ENCODE measurements at places on chromosomes 13 and 19.

DNA sequence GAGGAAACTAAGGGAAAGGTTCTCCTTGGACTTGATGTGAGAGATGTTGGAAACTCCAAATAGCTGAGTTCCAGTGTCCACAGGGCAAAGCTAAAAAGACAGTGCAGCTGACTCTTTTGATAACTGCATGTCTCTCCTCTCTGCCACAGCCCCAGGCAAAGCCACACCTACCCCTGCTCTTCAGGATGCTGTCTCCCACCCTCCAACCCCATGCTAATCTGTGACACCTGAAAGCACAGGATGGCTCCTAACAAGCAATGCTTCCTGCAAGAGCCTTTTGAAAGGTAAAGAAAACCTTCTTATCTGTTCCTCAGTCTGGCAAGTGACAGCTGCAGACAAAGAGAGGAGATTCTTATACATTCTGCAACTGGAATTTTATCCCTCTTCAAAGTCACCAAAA is 14.5 kb downstream of the SLC46A3 start:
- DNase-seq: no peak

- no peak for DNase-seq
Measured at GRCh38 chr13:46586751-46587514, 34.0 kb downstream of the LRCH1 start.

- no peak for DNase-seq
Measured at GRCh38 chr19:6038634-6039405, 60.9 kb upstream of the RANBP3 start.

GRCh38 chr19:42086770-42087550 is 11.0 kb downstream of the ZNF574 start:
- no peak for DNase-seq

- no peak for DNase-seq
Measured at GRCh38 chr13:43085545-43085944, 62.2 kb downstream of the DNAJC15 start.

DNA sequence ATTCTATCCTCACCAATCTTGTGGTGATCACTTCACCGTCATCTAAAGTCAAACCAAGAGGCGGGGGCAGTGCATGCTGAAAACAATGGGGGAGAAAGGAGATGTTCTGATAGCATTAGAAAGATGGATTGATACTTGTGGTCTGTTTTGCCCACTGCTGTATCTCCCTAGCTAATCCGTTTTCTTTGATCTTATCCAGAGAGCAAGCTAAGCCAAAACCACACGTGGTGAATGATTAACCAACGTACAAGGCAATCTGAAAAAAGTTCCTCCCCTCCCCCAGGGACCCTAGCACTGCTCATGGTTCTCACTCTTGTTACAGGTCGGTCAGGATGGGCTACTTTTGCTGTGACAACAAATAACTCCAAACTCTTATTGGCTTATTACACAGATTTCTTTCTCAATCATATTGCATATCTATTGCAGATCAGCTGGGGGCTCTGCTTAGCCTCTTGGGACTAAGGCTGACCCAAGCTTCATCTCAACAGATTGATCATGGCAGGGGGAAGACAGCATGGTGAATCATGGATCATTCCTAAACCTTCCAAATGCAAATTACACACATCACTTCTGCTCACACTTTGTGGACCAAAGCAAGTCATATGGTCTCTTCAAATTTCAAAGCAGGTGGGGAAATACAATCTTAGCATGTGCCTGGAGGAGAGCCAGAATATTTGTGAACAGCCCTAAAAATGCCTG is 11.9 kb upstream of the C13orf42 start:
- no peak for DNase-seq

GRCh38 chr13:84121456-84121855 is 239.2 kb upstream of the SLITRK1 start:
- DNase-seq: no peak

- no peak for DNase-seq
Measured at GRCh38 chr19:40689339-40690049, 957 bp downstream of the NUMBL start.

- DNase-seq: no peak
Measured at GRCh38 chr13:33052506-33053280, 36.5 kb downstream of the KL start.

- DNase-seq: no peak
Measured at GRCh38 chr19:33437393-33437820, 63.9 kb downstream of the CEBPG start.

- DNase-seq: no peak
Measured at GRCh38 chr19:47241919-47242577, 11.0 kb upstream of the BBC3 start.

DNA sequence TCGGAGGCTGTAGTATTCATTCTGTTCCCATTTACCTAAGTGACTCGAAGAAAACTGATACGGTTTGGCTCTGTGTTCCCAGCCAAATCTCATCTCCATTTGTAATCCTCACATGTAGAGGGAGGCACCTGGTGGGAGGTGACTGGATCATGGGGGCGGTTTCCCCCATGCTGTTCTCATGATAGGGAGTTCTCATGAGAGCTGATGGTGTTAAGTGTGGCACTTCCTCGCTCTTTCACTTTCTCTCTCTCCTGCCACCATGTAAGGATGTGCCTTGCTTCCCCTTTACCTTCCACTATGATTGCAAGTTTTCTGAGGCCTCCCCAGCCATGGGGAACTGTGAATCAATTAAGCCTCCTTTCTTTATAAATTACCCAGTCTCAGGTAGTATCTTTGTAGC is 23.5 kb downstream of the SLAIN1 start:
- no peak for DNase-seq

GRCh38 chr19:51688671-51689571 is 4.2 kb upstream of the SPACA6 start:
- DNase-seq: no peak

- DNase-seq: no peak
Measured at GRCh38 chr13:51885651-51886050, 23.9 kb downstream of the CCDC70 start.

DNA sequence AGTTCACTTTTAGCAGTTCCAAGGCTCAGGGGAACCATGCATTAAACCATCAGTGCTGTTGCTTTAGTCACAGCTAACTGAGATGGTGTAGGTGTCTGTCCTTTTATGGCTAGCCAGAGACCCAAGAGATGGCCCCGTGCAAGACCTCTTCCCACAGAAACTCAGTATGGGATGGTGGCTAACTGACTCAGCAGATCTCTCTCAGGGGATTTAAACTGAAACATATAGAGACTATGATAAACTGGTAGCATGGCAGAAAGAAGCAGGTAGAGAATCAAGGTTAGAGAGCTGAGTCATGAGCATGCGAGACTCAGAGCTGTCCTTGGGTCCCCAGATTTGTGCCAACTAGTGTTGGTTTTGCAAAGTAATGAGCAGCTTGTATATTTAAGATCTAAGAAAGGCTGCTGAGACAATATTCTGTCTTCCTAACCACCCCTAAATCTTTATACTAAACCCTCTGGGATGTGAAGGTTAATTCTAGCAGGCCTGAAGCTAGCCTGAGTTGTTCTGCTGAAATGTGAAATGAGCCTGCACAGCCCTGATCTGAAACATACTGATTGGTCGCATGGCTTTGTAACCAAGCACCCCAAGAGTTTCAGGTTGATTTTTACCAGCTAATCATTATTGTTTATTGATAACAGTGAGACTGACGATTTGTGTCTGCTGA is 6.5 kb upstream of the SCEL start:
- no peak for DNase-seq

GRCh38 chr13:30193279-30194234 is 113.8 kb downstream of the KATNAL1 start:
- DNase-seq: no peak

- DNase-seq: no peak
Measured at GRCh38 chr13:111664696-111665095, 344.3 kb downstream of the TEX29 start.

GRCh38 chr13:72259528-72259927 is 392.5 kb upstream of the DACH1 start:
- no peak for DNase-seq

DNA sequence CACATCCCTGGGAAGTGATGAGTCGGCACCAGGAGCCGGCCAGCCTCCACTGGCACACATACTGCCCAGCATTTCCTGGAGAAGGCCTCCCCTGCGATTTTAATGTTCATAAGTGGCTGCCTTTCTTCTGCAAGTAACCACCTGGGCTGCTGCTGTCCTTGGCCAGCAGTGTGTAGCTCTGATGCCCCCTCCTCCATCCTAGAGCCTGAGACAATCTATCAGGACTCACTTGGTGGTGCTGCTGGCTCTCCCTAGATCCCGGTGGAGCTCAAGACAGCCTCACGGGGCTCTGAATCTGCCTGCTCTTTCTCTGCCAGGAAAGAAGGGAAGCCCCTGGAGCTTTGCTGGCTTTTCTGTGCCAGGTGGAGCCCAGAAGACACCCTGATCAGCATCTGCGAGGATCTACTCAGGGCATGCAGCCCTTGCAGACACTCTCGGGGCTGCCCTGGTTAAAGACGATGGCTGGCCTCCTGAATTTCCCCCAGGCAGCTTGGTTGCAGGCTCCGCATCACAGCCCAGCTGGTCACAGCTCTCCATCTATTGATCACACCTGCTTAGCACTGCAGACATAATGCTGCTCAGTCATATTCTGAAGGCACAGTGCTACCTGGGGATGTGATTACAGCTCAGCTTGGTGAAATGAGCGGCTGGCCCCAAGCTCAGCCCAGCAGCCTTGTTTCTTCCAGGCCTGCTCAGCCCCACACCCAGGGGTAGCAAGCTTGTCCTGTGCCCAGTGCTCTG is 122.3 kb downstream of the ZDHHC20 start:
- no peak for DNase-seq

GRCh38 chr19:43430142-43430710 is 15.5 kb downstream of the TEX101 start:
- DNase-seq: no peak

GRCh38 chr13:62387647-62388046 is 972.0 kb upstream of the PCDH20 start:
- no peak for DNase-seq

- DNase-seq: no peak
Measured at GRCh38 chr19:54660306-54660705, 2.5 kb upstream of the LILRB4 start.

DNA sequence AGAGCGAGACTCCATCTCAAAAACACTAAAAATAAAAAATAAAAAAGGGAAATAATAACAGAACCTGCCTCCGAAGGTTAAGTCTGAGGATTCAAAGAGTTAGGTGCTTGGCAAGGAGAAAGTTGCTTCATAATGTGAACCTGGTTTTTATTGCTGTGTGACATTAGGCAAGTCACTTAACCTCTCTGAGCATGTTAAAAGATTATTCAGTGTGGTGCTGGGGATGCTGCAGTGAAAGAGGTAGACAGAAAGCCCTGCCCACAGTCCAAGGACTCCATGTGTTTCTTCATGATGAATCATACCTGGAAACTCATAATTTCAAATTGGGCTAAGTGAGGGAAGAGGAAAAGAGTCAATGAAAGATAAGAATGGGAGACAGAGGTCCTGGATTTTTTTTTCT is 2.4 kb downstream of the IL27RA start:
- DNase-seq: no peak

- no peak for DNase-seq
Measured at GRCh38 chr13:74316547-74316946, 182.3 kb upstream of the KLF12 start.

DNA sequence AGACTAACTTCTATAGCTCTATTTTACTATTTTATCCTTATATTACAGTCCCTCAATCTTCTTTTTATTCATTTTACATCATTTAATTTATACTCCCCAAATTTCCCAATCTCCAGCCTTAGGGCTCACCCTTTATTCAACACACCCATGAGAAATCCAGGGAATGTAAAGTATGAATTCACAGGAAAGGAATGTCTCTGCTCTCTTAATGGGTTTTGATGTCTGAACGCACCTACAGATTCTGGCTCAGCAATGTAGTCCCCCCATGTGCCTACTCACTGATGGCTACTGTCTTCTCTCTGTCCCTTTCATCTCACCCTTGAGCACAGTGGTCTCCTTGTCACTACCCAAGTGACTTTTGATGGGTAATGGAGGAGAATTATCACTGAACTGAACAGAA is 32.8 kb downstream of the TNFSF13B start:
- no peak for DNase-seq

DNA sequence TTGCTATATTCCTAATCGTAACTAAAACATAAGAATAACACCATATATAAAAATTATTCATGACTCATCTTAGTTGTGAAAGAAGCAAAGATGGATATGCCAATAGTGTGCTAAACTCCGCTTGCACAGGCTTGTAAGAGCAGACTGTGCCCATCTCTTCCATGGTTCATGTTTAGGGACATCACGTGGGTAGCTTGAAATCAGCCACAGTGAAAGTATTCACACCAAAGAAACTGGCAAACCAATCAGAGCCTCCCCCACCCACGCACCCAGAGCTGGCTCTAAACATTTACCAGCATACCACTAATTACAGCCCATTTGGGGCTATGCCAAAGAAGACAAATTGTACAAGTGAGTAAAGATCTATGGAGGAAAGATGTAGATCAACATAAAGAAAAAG is 147.5 kb downstream of the DIAPH3 start:
- DNase-seq: no peak

DNA sequence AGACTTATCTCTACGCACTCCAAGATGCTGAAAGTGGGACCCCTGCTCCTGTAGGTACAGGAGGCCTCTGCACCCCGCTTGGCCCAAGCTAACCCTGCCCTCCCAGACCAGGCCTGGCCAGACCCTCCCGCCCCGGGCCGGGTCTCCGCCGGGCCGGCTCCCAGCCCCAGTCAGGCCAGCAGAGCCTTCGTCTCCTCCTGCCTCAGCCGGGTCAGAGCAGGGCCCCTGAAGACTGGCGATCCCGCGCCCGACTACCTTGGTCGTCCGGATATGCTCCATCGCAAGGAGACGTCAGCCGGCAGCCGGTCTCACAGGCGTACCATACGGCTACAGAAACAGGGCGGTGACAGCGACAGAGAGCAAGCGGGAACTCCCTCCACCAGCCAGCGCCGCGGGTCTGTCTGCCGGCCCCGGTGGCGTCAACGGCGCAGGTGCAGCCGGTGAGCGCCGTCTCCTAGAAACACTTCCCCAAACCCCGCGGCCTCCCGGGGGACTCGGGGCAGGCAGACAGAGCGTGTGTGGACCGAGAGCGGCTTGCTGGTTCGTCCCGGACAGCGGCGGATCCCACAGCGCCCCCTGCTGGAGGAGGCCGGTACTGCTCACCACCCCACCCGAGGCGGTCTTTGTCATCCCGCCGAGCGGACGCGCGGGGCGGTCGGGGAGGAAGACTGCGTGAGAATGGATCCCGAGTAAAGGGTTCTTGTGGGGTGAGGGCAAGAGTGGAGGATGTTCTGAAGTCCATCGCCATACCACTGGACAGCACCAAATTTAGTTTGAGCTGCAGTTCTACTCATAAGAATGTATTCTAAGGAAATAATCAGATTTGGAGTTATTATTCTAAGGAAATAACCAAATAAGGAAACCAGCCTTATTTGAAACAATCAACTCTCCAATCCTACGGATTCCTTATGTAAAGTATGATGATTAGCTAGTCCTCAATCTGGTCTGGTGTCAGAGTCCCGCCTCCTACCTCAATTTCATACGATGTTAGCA is at the start of gene MTMR6:
Gene MTMR6 (minus strand): TSS at position 520 of the 993 bp plus-strand sequence. CDS start 241 bp downstream, at position 279.
- DNase-seq: peak; percentile 73

- no peak for DNase-seq
Measured at GRCh38 chr19:47545061-47545948, 27.6 kb downstream of the ZNF541 start.

- DNase-seq: no peak
Measured at GRCh38 chr19:45215391-45216191, 29.6 kb downstream of the EXOC3L2 start.
